ENCODE measurements at places on chromosomes 1 and 21. TPM values are rescaled to one million over a fixed set of nuclear protein-coding genes. Genes with fewer than 3 reads are reported as not detected.

DNA sequence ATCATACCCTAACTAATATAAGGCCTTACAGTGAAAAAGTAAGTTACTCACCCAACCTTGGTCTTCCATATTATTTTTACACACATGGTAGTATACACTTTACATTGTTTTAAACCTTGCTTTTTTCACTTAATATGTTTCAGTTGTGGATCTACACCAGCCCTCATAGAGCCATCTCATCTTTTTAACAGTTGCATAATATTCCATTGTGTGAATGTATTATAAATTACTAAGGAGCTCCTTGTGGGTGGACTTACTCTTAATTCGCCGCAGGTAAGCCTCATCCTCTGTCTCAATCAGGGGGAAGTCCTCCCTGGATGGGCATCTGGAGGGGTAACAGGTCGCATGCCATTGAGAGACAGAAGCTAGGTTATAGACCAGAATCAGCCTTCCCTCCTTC, 13.2 kb downstream of the RXFP4 start:
- no peak for DNase-seq

DNA sequence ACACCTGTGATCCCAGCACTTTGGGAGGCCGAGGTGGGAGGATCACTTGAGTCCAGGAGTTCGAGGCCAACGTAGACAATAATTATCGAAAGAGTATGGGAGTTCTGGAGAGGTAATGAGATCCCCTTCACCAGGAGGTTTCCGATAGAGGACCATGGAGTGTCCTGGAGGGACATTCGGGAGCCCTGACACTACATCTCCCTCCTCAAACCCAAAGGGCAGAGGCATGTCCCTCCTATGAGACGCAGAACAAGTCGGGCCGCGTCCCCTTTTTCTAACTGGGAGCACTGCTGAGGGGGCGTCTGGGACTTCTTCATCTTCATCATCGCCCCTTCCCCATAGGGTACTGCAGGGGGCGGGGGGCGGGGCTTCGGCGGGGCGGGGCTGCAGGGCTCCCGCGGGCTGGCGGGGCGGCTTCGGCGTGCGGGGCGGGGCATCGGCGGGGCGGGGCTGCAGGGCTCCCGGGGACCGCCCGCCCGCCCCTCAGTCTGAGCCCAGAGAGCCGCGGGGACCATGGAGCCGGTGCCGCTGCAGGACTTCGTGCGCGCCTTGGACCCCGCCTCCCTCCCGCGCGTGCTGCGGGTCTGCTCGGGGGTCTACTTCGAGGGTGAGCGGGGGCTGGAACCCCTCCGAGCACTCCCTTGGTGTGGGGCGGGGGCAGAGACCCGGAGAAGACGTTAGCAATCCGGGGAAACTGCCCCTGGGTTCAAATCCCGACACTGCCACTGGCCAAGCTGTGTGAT, at the start of gene THEMIS2:
TSS of gene THEMIS2 (plus strand) at position 486 of the 743 bp plus-strand sequence. CDS start at position 514, 28 bp downstream.
- DNase-seq = peak; percentile 85

GRCh38 chr1:89262643-89263042, 10.0 kb downstream of the GBP5 start:
- no peak for DNase-seq

DNA sequence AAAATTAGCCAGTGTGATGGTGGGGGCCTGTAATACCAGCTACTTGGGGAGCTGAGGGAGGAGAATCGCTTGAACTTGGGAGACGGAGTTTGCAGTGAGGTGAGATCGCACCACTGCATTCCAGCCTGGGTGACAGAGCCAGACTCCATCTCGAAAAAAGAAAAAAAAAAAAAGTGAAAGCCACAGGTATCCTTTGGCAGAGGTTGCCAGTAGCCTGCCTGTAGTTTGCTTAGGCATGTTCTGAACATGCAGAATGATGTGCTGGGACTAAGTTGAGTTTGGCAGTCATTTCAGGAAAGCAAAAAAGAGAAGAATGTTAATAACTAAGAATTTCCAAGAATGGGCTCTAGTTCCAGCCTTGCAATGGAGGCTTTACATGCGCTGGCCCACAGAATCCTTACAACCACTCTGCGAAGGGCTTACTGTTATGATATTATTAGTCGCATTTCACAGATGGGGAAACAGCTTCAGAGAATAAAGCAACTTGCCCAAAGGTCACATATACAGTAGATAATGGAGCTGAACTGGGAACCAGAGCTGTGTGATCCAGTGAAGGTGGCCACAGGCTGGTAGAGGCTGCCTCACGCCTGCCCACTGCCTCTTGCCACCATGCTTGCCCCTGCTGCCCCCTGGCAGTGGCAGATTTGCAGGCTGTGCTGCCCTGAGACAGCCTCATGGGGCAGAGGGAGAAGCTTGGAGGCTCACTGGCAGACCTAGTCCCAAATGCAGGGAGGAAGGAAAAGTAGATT, 66.5 kb upstream of the LYST start:
- DNase-seq = no peak

- DNase-seq = no peak
Observed at GRCh38 chr1:108595507-108595906, 35.6 kb downstream of the EEIG2 start.

DNA sequence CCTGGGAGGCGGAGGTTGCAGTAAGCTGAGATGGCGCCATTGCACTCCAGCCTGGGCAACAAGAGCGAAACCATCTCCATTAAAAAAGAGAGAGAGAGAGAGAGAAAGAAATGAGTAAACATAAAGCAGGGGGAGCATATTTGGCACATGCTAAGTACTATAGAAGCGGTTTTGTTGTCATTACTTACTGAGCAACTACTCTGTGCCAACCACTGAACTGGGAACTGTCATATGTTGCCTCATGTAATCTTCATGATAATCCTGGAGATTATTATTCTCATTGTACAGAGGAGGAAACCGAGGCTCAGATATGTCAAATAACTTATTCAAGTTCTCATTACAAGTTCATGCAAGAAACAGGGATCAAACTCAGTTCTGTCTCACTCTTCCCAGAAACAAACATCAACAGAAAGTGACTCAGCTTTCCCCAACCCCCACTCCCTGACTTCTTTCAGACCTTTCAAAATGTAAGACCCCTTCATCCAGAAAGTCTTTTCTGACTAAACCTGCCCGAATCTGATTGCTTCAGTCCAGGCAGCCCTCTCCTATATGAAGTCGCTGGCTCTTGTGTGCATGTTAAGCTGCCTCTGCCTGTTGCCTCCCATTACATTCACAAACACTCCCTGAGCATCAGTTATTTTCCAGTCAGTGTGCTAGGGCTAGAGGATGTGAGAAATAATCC, 23.5 kb downstream of the LAMB3 start:
- DNase-seq = peak; percentile 16

DNA sequence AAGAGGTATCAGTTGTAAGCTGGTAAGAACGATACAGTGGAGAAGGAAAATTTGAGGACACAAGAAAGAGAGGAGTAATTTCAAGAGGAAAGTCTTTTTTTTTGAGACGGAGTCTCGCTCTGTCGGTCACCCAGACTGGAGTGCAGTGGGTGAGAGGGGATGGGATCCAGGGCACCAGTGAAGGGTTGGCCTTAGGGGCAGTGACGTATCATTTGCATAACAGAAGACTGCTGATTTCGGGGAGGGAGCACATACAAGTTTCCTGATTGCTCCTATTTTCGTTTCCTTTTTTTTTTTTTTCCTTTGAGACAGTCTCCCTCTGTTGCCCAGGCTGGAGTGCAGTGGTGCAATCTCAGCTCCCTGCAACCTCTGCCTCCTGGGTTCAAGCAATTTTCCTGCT, 4.2 kb downstream of the S100A13 start:
- DNase-seq = no peak

DNA sequence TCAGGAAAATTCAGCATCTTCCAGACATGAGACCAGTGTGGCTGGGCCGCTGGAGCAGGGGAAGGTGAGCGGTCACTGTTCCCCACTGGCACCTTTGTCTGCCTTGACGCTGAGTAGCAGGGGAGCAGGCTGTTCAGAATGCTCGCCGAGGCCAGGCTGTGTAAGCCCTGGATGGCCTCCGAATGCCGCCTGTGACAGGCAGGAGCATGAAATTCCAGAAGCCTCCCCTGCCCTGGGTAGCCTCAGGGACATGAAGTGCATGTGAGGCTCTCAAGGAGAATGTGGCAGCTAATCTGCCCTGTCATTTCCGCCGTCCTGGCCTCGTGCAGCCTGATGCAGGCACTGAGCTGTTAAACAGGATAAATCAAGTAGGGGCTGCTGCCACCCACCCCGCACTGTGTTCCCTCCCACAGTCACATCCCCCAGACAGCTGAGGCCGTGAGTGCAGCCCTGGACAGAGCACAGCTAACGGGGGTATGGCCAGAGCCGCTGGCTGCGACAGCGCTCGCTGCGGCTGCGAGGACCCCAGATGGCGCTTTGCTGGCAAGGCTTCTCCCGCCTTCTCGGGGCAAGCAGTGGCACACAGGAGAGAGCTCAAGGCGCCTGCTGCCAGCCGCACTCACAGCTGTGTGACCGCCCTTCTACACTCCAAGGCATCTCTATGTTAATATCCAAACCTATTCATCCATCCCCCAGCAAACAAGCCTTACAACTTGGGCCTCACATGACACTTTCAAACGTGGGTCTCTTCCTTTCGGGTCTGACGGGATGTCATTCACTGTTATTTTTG, 105.0 kb upstream of the COL6A1 start:
- no peak for DNase-seq

- DNase-seq = no peak
Observed at GRCh38 chr1:236010443-236010842, 54.4 kb downstream of the NID1 start.

- DNase-seq = no peak
Observed at GRCh38 chr1:177978530-177978929, 8.7 kb upstream of the SEC16B start.

The RPTN gene
- not detected for total RNA-seq

The IQGAP3 gene
- total RNA-seq = 13.6 TPM

The PTPRC gene
- total RNA-seq = 545 TPM

The TTC22 gene
- 15.3 TPM for total RNA-seq
